ENCODE measurements at places on chromosomes 4 and X.
A peak's percentile ranks its signal among the peaks of the same experiment; 100 is the strongest.

DNA sequence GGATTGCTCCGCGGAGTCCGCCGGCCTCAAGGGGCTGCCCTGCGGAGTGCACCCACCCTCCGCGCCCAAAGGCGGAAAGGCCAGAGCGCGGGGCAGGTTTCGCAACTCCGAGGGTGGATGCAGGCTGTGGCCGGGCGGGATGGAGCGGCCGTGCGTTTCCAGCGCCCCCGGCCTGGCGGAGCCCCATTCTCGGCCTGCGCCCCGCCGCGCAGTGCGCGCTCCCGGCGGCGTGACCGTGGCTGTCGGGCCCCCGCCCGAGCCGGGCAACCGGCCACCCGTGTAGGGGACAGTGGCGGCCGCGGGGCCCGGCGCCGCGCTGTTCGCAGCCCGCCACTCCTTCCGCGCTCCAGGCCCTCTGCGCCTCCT lies 331 bp downstream of the SETD7 start:
- no peak for DNase-seq

DNA sequence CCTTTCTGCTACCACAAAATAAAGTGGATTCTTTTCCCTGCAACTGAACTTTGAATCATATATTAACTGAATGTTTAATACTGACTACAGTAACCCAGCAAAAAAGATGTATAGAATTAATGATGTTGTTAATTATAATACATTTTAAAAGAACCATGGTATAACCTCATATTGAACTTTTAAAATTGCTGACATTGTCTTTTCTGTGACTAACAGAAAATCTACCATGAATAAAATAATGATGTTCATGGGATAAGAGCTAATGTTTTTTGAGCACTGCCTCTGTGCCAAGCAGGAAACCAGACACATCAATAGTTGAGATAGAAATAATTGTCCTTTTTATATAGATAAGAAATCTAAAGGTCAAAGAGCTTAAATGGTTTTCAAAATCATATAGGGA lies 691.9 kb downstream of the PDHA2 start:
- no peak for DNase-seq

GRCh38 chr4:139134403-139134802 lies 42.6 kb downstream of the ELF2 start:
- no peak for DNase-seq

DNA sequence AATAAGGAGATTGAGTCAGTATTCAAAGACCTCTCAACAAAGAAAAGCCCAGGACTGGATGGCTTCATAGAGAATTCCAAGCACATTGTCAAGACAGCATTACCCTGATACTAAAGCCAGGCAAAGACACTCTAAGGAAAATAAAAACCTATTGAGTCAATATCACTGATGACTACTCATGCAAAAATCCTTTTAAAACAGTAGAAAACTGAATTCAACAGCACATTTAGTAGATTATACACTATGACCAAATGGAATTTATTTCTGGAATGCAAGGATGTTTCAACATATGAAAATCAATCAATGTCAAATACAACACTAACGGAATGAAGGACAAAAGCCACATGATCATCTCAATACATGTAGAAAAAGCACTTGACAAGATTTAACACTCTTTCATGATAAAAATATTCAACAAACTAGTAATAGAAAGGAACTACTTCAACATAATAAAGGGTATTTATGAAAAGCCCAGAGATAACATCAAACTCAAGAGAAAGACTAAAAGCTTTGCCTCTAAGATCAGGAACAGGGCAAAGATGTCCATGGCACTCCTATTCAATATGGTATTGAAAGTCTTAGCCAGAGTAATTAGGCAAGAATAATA lies 633.3 kb downstream of the ANKRD50 start:
- peak; percentile 75 for DNase-seq

GRCh38 chr4:56301181-56301996 lies 85.9 kb downstream of the AASDH start:
- peak; percentile 93 for DNase-seq

DNA sequence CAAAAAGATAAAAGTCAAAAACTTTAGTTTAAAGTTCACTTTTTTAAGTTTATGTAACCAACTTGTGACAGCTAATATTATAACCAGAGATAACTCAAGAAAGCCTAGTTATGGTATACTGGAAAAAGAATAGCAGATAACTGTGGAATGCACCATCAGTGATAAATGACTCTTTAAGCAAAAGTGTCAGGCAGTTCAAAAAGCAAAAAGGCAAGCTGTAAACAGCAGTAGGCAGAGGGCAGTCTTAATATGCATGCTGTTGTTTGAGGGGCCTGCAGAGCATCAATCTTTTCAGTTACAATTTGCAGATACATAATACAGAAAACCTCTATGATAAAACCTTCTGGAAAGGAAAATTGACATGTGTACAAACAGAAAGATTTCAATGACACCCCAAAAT lies 81.8 kb upstream of the JADE1 start:
- DNase-seq, result no peak

GRCh38 chr4:168587411-168588125 lies 90.7 kb downstream of the PALLD start:
- peak; percentile 87 for DNase-seq

DNA sequence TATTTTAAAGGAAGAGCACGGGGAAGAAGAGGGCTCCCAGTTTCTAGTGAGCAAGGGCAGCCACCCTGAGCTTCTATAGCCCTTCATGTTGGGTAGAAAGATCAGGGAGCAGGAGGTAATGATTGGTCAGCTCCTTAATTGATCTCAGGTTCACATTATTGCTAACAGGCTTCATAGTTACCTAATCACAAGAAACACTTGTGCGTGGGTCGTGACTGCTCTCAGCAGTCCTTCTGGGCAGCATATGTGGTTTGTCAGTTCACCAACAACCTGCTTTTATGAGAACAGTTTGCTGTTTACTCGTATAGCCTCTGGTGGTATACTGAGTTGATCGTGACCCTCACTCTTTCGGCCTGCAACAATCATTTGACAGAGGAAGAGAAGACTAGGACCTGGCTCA lies 4.7 kb upstream of the DOK7 start:
- no peak for DNase-seq

DNA sequence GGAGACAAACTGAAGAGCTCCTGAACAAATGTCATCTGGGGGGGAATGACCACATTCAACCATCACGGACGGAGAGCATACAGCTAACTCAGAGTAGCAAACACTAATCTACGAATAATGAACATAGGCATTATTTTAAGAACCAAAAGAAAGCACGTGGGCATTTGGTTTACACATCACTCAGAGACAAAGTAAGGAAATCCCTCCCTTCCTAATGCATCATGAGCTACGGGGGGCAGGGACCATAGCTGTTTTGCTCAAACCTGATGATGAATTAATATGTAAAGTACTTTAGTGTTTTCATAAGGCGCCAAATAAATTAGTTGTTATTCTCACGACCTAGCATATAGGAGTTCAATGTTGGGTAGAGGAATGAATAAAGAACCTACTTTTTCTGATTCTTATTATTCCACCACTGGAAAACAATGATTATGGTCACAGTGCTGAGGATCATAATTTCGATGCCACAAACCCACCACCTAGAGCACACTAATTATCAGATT lies 11.7 kb upstream of the TMEM156 start:
- peak; percentile 75 for DNase-seq

DNA sequence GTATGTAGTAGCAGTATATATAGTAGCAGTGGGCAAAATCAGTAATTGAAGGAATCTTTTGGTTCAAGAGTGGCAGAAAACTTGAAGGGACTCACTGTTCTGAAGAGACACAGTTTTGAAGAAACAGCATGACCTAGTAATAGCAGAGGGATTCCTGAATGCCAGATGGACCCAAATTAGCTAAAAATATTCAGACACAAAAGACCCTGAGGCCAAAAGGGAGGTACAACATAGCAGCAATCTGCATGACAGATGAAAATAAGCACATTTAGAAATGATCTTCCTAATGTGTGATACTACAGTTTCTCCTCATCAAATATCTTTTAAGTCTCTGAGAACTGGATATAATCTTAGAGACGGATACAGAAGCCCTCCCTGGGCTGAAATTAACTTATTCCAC lies 536.6 kb downstream of the PPARGC1A start:
- DNase-seq, result no peak

DNA sequence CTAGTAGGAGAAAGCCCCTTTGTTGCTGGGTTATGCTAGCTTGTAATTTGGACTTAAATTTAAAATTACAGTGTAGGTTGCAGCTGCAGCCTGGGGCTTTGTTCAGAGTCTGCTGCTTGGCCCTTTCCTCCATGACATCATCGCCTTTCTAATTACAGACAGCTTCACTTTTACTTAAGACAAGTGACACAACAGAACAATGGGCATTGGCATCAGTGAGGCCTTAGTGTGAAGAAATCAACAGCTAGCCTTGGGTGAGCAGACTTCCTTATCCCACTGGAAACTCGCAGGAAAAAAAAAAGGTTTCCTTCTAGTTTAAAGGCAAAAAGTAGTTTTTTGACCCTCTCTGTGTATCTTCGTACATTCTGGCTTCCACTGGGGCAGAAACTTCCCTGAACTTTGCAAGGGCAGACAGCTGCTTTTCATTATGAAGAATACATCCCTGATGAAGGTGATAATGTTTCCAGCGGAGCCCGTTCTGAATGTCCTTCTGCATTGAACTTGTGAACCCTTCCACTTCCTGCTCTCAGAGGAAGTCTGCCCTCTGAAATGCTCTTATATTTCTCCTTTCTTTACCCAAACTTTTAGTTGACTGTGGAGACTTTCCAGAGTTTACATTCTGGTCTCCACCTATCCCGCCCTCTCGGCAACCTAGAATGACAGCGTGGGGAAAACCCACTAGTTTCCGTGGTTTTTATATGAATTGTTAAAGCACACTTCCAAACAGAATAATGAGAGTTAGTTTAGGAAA lies 123.2 kb upstream of the FAM9C start:
- peak; percentile 59 for DNase-seq

DNA sequence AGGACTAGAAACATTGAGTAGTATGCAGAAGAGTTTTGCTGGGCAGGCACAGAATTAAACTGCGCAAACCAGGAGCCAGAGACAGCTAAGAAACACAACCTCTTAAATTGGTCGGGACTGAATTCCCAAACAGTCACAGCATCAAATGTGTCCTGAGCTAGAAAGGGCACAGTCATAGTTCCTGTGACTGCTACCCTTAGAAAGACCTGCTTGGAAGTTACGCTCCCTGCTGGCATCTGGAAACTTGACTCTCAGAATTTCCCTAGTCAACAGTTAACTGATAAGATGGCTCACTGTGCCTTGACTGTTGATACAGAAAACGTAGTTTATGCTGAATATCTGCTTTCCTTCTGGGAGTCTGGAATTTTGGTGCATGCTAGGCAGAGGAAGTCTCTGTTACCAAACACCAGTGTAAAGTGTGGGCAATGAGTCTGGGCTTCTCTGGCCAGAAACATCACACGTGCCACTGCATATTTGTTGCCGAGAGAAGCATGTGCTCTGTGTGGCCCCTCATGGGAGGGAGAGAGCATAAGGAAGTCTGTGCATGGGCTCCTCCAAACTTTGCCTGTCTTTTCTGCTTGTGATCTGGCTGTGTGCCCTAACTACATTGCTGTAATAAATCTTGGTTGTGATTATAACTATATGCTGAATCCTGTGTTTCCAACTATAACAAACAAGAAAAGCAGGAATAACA lies 11.6 kb upstream of the EOLA2 start:
- DNase-seq, result peak; percentile 8

DNA sequence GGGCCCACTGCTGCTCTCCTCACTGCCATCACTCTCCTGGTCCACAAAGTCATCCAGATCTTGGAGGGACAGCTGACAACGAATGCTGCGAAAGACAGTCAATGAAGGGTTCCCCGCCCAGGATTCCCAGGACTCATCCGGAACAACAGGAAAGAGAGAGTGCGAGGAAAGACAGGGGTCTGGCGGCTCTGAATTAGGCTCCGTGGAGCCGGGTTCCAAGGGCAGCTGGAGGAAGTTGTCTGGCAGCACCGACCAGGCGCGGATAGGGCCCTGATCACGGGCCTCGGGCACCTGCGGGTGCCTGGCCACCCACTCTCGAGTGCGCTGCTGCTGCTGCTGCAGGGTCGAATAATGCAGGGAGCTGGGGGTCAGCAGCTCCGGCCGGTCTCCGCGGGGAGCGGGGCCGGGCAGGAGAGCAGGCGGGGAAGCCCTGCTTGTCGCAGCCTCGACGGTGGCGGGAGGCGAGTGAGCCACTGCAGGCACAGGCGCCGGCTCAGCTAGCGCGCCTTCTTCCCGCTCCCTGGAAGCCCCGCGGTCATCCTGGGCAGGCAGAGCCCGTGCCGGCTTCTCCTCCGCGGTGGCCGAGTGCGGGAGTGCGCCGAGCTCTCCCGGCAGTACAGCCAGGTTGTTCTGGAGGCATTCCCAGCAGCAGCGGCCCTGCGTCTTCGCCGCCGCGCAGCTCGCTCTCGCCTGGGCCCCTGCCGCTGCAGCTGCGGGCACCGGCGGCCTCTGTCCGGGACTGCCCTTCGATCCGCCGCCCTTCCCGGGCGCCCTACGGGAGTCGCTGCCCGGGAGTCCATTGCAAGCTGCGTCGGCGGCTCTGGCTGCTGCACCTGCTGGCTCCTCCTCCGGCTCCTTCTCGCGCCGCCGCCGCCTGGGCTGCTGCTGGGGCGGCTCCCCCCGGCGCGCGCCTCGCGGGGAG lies 1.1 kb downstream of the SOWAHB start:
- no peak for DNase-seq

DNA sequence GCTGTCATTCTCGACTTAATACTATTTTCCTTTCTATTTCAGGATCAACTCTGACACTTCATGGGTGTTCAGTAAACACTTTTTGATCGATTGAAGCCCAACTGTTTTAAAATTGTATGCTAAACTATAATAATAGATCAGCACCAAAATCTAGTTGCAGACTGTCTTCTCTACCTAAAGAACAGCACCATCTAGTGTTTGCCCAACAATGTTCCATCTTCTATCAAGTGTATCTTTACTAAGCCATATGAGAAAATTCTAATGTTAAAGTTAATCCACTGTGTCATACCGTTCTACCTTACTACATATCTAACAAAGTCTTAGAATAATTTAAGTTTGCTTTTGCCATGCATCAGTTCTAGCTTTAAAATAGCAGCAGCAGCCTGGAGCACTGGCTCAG lies 113.0 kb upstream of the PRDX4 start:
- DNase-seq, result peak; percentile 54

DNA sequence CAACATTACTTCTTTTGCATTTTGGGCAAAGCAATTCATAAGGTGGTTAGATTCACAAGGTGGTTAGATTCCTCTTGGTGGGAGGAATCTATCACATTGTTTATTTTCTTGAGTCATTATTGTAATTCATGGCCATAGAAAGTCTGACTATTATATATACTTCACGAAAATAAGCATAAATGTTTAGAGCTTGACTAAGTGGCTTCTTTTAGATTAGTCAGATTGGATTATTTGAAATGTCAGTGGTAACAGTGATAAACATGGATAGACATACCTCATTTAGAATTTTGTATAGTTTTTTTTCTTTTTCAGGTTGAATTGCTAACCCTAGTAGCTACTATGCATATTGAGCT lies 24.9 kb upstream of the DYNLT3 start:
- DNase-seq, result no peak

- no peak for DNase-seq
Measured at GRCh38 chr4:79175716-79176115, 150.1 kb downstream of the NAA11 start.

DNA sequence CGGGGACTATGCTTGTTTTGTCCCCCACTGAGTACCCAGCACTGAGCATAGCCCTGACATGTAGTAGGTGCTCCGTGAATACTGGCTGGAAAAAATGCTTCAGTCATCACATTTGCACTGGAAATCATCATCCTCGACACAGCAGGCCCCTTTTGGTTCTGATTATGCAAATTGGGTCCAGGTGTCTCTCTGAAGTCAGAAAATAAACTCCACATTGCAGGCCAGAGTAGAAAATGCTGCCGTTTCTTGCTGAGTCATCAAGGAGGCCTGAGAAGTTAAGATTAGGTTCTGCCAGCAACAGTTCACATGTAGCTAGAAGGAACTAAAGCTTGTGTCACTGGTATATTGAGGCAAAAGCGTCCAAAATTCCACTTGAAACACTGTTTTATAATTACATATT lies 15.0 kb upstream of the STK32B start:
- peak; percentile 72 for DNase-seq
